Activated T-helper 1 cell treated with anti-CD3 and anti-CD28 coated beads, Interleukin-12 subunit alpha, Interleukin-12 subunit beta, Interleukin-2, Interleukin-4 antibody, amounts not matched to agents 30 ng/mL and 10 ng/mL and 1 ng/mL, durations not matched to agents 14 hours and 24 hours and 36 hours (primary cell): ENCODE measurements at places on chromosomes 5 and 9. TPM values are rescaled to one million over a fixed set of nuclear protein-coding genes. Genes with fewer than 3 reads are reported as not detected.

The OTULINL gene
- total RNA-seq = 13.6 and 14.0 TPM in 2 replicates

- H3K27ac ChIP-seq = no peak overlapping the region
- H3K4me1 ChIP-seq = no peaks in the 10 kb centered on the region
- H3K27me3 ChIP-seq = peaks cover 76% of the 10 kb centered on the region
- H3K4me3 ChIP-seq = no peak overlapping the region
- H3K36me3 ChIP-seq = no peaks in the 10 kb centered on the region
Measured at GRCh38 chr5:138647261-138647788, 72.1 kb upstream of the HSPA9 start.

DNA sequence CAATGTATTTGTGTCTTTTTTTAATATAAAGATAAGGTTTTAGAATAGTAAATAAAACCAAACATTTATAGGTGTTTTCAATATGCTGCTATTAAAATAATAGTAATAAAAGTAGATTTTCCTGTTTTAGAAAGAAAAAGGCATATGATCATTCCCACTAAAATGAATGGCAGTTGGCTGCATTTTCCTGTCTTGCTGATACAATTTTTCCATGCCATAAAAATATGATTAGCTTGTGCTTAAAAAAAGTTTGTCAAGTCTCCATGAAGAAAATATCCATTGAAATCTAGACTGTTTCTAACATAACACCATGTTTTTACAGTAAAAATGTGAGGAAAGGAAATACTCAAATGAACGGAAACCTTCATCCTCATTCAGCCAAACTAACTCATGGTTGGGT, 65.0 kb downstream of the FBXL7 start:
- DNase-seq = no peak
- H3K4me3 ChIP-seq = no peak overlapping the region
- H3K27me3 ChIP-seq = no peaks in the 10 kb centered on the region
- H3K27ac ChIP-seq = no peak overlapping the region
- H3K4me1 ChIP-seq = no peaks in the 10 kb centered on the region

- H3K27ac ChIP-seq = no peak overlapping the region
- H3K4me1 ChIP-seq = peaks cover 5% of the 10 kb centered on the region
- H3K4me3 ChIP-seq = no peak overlapping the region
- peaks cover 9% of the 10 kb centered on the region for H3K27me3 ChIP-seq
Measured at GRCh38 chr5:147855774-147856069, 22.8 kb upstream of the SCGB3A2 start.

- no peak overlapping the region for H3K27ac ChIP-seq
- no peak for DNase-seq
- no peaks in the 10 kb centered on the region for H3K4me1 ChIP-seq
- no peaks in the 10 kb centered on the region for H3K36me3 ChIP-seq
Measured at GRCh38 chr5:21681911-21682310, 1171.2 kb downstream of the CDH12 start.

The C5orf58 gene
- total RNA-seq = not detected in 2 replicates

GRCh38 chr5:31863991-31864411, 225.1 kb downstream of the PDZD2 start:
- no peak for DNase-seq
- H3K36me3 ChIP-seq = no peaks in the 10 kb centered on the region
- peaks cover 2% of the 10 kb centered on the region for H3K27me3 ChIP-seq
- H3K4me1 ChIP-seq = no peaks in the 10 kb centered on the region
- H3K4me3 ChIP-seq = no peak overlapping the region
- H3K27ac ChIP-seq = no peak overlapping the region
